ENCODE measurements at places on chromosomes 2 and 18.
A peak's percentile ranks its signal among the peaks of the same experiment; 100 is the strongest.

GRCh38 chr18:58545338-58546296 lies 83.3 kb downstream of the ALPK2 start:
- DNase-seq = no peak

DNA sequence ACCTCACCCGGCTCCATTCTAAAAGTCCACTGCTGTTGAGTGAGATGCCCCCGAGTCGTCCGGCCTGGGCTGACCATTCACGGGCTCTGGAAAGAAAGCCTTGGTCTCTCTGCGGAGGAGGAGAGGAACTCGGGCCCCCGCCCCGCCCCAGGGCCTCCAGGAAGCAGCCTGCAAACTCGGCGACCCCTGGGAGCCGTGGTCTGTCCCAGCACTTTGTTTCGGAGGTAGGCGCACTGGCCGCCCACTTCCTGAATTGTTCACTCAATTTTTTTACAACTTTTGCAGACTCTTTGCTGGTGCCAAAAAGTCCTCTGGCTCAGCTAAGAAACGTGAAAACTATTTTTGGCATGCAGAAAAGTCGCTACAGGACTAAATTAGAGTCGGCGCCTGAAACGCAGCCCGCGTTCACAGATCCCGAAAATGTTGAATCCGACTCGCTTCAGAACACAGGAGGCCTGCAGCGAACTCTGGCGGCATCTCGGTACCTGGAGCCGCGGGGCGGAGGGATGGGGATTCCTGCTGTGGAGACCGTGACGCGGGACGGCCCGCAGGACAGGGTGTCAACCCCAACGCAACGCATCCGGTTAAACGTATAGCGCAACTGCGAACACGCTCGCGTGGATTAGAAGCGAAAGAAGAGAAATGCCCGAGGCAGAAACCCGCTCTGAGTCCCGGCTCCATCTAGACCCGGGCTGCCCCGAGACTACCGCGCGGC lies 1.5 kb downstream of the PXDN start:
- DNase-seq = peak; percentile 62

DNA sequence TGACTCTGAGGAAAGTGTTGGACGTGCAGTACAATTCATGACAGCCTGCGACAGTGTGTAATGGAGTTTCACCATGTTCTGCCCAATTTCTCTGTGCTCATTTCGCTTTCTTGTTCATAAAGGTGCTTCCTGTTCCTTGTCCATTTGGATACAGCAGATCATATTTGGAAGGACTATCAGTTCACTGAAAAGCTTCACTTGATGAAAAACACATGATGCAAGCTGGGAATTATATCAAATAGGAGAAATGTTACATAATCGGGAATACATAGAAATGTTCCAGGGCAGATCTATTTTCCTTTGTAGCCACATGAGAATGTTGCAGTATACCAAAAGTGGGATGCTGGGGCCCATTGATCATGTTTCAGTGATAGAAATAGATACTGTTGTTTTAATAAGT lies 266.3 kb upstream of the SLC14A2 start:
- no peak for DNase-seq

DNA sequence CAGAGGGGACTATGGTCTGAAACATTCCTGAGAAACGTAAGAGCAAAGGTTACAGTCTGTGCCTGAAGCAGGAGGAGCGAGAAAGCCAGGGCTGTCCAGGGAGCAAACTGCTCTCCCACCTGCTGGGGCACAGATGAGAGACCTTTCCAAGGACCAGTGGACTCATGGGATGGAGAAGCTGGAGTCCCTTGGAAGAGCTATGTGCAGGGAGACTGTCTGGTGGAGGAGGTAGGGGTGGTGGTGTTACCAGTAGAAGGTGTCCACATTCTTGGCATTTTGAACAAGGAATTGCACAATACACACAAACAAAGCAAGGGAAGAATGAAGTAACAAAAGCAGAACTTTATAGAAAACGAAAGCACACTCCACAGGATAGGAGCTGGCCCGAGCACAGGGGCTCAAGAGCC lies 97.9 kb upstream of the CYRIA start:
- no peak for DNase-seq

GRCh38 chr2:85187069-85187468 lies 53.9 kb downstream of the TCF7L1 start:
- no peak for DNase-seq
